ENCODE measurements at places on chromosomes 5 and 9.

GRCh38 chr9:14326264-14326826 lies 12.4 kb upstream of the NFIB start:
- no peak overlapping the region for H3K4me3 ChIP-seq
- H3K27ac ChIP-seq, result no peak overlapping the region
- H3K27me3 ChIP-seq, result peaks cover 30% of the 10 kb centered on the region
- no peaks in the 10 kb centered on the region for H3K36me3 ChIP-seq
- peaks cover 12% of the 10 kb centered on the region for H3K4me1 ChIP-seq
- DNase-seq, result no peak

DNA sequence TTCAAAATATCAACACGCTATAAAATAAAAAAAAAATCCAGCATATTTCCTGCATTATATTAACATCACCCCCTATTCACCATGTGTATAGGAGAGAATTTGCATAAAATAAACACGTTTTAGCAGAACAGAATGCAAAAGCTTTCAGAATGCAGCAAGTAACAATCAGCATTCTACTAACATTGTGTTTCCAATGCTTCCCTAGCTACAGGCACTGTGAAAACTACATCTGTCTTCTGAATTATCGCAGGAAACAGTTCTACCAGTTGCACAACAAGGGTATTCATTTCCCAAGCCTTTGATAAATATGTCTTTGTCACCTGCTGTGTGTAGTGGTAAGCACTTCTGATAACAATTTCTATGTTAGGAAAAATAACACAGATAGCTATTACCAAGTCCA lies 1015.8 kb downstream of the CDH18 start:
- H3K36me3 ChIP-seq, result no peaks in the 10 kb centered on the region
- no peak overlapping the region for H3K27ac ChIP-seq
- H3K27me3 ChIP-seq, result no peaks in the 10 kb centered on the region
- peaks cover 2% of the 10 kb centered on the region for H3K4me1 ChIP-seq
- no peak overlapping the region for H3K4me3 ChIP-seq
- no peak for DNase-seq

GRCh38 chr5:5385331-5385662 lies 37.2 kb upstream of the ICE1 start:
- H3K27ac ChIP-seq, result no peak overlapping the region
- H3K27me3 ChIP-seq, result no peaks in the 10 kb centered on the region
- no peak overlapping the region for H3K4me3 ChIP-seq
- DNase-seq, result no peak
- no peaks in the 10 kb centered on the region for H3K36me3 ChIP-seq

DNA sequence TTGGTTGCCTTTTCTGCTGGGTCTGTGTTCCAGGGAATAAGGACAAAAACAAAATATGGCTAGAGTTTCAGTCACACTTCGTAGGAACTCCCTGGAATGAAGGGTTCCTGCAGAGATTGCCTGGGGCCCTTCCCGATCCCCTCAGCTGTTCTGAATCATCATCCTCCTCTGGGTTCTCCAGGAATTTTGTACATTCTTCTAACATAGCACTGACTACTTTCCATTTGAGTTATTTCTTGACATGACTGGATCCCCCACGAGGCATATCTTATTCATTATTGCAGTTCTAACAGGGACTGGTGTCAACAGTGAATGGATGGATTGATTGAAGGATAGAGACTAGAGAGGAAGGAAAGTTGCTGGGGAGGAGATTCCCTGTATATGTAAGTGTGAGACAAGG lies 49.2 kb upstream of the TNC start:
- H3K36me3 ChIP-seq, result peaks cover 3% of the 10 kb centered on the region
- no peak overlapping the region for H3K27ac ChIP-seq
- DNase-seq, result no peak
- peaks cover 18% of the 10 kb centered on the region for H3K27me3 ChIP-seq
- H3K4me3 ChIP-seq, result no peak overlapping the region

DNA sequence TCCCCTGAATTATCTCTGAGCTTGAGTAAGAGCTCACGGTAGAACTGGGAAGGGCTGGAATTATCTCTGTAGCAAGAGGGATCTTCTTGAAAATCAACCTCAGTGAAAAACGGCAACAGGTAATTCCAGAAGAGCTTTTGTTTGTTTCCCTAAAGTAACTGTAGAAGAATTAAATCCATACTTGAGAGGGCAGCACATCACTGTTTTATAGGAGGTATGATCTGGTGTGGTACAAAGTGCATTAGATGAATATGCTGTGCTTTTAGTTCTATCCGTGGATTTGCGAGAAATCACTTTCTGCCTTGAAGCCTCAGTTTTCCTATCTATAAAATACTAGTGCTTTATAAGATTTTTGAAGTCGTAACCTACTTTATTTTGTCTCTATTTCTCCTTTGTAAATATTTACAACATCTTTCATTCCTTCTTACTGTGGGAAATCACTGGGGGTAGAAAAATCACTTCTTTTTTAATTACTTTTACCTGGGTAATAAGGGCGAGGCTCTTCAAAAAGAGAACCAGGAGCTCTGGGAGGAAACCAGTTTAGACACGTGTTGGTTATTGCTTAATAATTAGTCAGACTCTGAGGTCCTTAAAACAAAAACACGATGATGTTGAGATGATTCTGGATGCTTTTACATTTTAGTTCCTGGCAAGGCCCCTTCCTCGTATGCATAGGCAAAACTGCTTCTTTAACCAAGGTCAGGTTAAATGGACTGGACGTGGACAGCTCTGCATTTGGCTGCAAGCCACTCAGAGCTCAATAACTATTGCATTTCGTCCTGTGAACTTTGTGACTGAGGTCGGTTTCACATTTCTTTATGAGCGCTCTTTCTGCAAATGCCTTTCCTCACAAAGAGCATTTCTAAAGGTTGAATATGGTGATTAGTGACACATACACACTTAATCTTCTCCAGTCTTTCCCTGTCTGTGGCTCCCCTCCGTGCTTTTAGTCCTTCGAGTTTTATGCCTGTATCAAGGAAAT lies 376.1 kb downstream of the BRINP1 start:
- H3K4me3 ChIP-seq, result no peak overlapping the region
- H3K27ac ChIP-seq, result no peak overlapping the region
- DNase-seq, result no peak
- H3K4me1 ChIP-seq, result no peaks in the 10 kb centered on the region
- H3K36me3 ChIP-seq, result no peaks in the 10 kb centered on the region

All from stimulated activated naive B cell treated with anti-CD40 and anti-IgM and Interleukin-4, amounts not matched to agents 10 μg/mL and 1 μg/mL and 100 μg/mL, for 72 hours (primary cell).